Fibroblast of skin of right biceps (primary cell): ENCODE measurements at places on chromosomes 7 and 10.

DNA sequence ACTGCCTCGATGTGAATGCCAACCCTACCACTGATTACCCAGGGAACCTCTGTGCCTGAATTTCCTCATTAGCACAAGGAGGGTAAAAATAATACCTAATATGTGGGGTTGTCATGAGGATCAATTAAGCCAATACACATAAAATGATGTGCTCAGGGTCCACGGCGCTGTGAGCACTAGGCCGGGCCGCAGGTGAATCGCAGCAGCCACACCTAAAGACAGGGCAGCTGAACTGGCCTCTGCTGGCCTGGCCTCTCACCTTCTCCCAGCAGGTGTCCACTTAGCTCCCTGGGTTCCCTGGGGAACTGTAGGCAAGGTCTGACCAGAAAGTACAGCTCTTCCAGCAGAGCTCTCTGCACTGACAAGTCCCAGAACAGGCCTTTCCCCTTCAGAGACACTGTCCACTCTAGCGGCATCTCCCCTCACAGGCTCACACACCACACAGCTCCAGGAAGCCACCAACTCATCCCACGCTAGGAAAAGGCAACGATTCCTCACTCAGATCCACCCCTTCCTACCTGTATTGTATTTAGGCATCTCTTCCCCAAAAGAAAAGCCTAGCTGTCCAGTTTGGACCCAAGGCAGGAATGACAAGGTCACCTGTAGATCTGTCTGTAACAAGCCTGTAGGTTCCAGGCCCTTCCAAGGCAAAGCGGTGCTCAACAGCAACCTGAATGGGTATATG is 273.1 kb downstream of the USP6NL start:
- DNase-seq = no peak

DNA sequence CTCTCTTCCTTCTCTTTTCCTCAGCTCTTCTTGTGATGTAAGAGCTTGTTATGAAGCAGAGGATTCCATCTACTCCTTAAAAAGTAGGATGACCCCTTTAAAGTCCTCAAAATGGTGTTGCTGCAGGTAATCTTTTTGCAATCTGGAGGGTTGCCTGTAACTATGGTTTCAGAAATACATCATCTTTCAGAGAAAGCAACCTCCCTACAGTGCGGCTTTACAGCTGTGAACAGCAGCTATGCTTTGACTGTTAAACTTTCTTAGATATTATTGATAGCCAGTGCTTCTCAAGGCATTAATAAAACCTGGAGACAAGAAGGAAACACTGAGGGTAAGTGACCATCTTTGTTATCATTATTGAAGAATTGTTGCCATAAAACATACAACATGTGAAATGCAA is 86.6 kb upstream of the MDFIC start:
- DNase-seq = no peak

DNA sequence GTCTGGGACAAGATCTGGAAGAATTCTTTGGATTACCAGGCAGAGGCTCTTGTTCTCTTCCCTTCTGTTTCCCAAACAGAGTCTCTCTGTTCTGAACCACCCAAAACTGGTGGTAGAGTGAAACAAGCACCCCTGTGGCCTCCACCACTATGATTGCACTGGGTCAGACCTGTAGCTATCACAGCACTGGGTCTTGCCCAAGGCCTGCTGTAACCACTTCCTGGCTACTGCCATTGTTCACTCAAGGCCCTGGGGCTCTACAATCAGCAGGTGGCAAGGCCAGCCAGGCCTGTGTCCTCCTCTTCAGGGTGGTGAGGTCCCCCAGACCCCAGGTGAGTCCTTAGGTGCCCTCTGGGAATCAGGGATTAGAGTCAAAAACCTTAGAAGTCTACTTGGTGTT is 4.1 kb upstream of the LRRC17 start:
- DNase-seq = no peak

- peak; percentile 37 for DNase-seq
Measured at GRCh38 chr7:137816696-137817320, 30.0 kb downstream of the DGKI start.

DNA sequence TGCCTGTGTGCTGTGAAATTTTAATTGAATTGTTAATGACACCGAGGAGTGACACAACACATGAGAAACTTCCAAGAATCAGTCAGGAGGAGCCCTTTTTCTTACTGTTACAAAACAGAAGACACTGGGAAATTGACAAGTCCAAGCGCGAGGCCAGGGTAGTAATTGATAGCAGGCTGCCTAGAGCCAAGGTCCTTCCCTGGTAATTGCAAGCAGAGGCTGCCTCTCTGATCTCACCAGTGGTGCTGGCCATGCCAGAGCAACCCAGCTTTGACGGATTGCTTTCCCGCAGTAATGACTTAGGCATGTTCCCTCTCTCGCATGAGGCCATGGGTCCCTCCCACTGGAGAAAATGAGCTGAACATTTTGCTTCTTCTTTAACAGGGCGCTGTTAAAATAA is 111.5 kb downstream of the LRMDA start:
- peak; percentile 87 for DNase-seq

DNA sequence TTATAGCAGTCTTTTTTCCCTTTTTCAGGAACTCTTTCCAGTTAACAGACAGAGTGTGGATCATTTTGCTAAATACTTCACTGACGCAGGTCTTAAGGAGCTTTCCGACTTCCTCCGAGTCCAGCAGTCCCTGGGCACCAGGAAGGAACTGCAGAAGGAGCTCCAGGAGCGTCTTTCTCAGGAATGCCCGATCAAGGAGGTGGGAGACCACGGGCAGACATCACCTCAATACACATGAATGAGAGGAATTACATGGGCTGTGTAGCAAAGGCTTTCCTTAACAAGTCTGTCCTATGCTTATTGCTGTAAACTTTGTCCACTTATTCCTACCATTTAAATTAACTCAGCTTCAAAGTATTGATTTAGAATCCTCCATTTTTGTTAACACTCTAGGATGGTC is 48.8 kb downstream of the BZW2 start:
- no peak for DNase-seq

DNA sequence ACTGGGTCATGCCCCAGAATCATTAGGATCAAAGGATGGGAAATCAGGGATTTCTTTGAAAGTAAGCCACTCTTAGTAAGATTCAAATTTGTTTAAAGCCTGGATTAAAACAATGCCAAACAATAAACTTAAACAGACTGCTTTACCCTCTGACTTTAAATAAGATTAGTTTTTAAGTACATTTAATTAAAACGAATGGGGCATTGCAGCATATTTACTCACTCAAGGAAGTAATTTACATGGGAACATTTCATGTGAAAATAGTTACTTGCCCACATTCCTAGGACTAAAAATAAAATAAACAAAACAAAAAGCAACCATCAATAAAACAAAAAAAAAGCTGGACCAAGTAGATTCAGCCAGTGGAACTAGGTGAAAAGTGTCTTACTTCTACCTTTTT is 7.8 kb downstream of the ABLIM1 start:
- DNase-seq = no peak

DNA sequence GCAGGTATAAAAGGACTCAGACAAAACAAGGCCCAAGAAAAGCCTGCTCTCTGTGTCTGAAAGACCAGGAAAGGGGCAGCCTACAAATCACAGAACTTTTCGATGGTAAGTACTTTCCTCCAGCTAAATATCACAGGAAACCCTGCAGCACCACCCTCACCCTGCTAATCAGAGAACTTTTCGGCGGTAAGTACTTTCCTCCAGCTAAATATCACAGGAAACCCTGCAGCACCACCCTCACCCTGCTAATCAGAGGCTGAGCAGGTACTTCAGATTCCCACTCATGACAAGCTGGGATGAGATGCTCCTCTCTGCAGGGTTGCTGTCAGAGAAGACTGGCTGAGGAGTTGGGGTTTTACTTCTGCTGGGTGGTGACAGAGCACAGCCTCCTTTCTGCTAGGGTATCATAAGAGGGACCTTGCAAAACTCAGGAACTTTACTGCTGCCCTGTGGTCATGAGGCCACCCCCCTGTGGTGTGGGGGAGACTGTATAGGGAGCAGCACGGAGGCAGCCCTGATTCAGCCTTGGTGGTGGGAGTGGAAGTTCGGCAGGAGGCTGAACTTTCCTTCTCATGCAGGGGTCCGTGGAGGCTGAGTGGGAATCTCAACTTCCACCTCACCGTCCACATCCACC is 7.2 kb downstream of the WDR37 start:
- no peak for DNase-seq

- no peak for DNase-seq
Measured at GRCh38 chr10:33617381-33618080, 283.1 kb upstream of the NRP1 start.

- peak; percentile 81 for DNase-seq
Measured at GRCh38 chr10:113058523-113059370, 108.7 kb downstream of the TCF7L2 start.

DNA sequence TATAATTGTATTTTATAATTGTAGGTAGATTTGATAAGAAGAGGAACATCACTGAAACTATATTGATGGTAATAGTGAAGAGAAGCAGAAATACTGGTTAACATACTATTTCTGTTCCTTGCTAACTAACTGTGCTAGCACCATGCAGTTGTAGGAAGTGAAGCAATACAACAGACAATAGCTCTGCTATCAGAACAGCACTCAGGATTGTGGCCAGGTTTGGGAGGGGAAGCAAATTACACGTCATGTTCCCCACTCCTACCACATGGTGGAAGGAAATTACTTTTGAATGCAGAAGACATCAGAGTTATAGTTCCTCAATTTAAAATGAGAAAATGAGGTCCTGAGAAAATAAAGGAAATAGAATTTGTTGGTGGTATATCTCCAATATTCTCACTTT is 151.1 kb downstream of the DGKB start:
- no peak for DNase-seq

GRCh38 chr7:138099813-138100212 is 23.6 kb downstream of the AKR1D1 start:
- DNase-seq = no peak

DNA sequence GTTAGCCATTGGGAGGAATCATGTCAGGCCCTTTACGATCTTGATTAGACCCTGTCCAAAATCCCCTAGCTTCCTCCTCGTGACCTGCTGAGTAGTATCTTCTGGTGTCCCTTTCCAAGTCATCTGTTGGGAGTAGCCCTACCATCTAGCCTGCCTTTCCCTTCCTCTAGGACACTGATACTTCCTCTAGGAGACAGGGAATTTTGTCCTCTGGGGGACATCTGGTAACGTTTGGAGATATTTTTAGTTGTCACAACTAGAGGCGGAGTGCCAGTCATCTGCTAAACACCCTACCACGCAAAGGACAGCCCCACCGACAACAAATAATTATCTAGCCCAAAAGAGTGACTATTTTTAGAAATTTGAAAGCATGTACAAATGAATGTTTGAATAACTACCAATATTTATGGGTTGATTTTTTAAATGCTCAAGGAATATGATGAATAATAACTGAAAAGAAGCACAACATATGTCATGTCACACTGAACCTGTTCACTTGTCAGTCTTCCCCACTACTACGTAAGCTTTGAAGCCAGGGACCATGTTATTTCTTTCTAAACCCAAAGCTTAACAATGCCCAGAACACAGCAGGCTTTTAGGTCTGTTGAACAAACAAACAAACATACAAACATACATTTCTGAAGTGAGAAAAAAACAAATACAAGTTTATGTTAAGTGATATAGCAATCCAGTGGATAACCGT is 105.9 kb downstream of the ARHGAP12 start:
- DNase-seq = no peak

GRCh38 chr10:13810568-13810967 is 223.8 kb downstream of the PRPF18 start:
- no peak for DNase-seq

DNA sequence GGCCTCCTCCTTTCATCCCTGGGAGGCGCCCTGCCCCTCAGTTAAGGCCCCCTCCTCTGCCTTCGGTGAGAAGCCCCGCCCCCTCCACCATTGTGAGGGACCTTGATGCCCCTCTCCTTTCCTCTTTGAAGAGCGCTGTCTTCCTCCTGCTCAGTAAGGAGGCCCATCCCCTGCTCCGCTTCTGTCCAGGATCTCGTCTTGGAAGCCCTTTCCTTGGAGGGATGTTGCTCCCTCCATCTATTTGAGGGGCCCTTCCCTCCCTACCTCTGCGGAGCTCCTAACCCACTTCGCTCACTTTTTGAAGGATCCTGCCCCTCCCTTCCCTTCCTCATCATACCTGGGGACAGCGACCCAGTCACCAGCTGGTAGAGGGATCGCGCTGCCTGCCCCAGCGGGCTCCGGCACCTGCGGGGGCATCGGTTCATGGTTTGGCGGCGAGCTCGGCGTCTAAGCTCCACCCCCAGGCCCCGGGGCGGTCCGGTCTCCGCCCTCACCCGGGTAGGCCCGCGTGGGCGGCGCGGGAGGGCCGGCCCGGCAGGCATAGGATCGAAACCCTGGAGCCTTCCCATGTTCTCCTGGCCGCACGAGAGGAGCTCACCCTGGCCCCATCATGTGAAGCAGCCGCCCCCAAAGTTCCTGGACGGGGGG is 4.1 kb downstream of the KCNIP2 start:
- DNase-seq = peak; percentile 18

DNA sequence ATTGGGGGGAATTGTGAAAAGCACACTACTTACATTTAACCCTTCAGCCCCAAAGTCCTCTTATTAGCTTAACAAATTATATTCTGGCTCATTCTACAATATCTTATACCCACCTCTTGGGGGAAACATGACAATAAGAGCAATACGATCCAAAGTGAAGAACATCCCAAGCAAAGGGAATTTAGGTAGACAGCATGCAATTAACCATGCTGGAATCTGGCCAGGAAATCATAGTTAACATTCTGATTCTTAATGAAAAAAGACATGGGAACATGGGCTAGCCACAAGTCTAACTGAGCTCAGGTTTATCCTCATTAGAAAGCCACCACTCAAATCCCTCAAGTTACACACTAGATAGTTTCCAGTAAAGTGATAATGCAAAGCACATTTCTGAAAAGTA is 241.9 kb upstream of the SLC26A5 start:
- no peak for DNase-seq

GRCh38 chr7:101559586-101559985 is 69.5 kb downstream of the MYL10 start:
- no peak for DNase-seq

GRCh38 chr10:82969405-82969804 is 1094.4 kb downstream of the NRG3 start:
- DNase-seq = peak; percentile 17
